ENCODE measurements at places on chromosomes 2 and 18.

DNA sequence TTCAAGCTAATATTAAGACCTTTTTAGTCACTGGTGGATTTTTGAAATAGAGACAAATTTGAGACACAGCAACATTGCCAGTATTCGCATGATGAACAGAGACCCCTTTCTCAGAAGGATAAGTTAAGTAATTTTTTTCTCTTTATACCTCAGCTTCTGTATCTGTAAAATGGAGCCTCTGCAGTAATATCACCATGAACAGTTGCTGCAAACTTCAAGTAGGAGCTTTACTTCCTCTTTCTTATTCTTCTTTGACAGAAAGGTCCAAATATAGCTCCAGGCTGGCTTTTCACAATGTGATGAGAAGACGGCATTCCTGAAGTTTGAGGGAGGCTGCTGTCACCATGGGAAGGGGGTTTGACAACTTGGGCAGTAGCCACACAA, 158.7 kb downstream of the TDRD15 start:
- no peak for DNase-seq

- no peak for DNase-seq
These were observed 4.8 kb upstream of the MRPL44 start for GRCh38 chr2:223952280-223952968.

DNA sequence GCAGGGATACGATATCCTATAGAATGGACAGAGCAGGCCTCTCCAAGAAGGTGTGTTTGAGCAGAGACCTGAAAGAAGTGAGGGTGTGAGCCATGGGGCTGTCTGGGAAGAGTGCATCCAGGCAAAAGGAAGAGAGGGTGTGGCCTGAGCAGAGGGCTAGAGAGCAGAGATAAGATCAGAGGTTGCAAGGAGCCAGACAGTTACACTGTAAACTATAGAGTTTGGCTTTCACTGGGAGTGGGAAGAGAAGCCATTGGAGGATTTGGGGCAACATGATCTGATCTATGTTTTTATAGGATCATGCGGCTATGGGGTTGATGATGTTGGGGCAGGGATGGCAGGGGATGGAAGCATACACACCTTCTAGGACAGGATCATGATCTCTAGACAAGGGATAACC, 124.1 kb upstream of the MAP3K20 start:
- no peak for DNase-seq

DNA sequence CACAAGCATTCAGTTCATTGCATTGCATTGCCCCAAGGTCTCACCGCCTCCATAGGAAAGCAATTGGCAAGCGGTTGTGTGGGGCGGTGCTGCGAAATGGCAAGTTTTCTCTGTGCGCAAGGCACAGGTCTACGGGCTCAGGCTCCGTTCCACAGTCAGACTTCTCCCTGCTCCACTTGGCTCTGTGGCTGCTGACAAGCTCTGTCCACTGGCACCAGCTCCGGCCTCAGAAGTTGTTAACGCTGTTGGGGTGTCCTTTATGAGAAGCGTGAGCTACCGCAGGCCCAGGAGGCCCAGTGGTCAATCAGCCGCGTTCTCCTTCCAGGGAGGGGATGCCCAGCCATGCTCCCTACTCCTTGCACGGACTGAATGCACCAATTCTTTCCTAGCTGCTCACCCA, 87.0 kb upstream of the GATA6 start:
- no peak for DNase-seq

DNA sequence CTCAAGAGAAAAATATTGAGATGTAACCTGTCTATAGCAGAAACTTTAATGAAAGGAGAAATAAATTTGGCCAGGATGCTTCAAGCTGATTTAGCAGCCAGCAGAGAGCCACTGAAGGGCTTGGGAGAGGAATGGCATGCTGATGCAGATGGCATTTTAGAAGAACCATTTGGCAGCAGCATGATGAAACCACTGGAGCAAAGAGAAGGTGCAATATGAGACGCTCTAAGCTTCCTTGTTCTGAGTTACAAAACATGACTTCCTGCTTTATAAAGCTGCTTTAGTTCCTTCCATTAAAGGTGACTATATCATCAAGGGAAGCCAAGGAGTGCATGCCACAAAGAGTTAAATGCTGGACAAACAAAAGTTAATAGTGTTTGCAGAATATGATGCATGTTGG, 189.7 kb downstream of the PID1 start:
- DNase-seq, result no peak

- DNase-seq, result no peak
These were observed 8.2 kb downstream of the BIN1 start for GRCh38 chr2:127098711-127099110.

DNA sequence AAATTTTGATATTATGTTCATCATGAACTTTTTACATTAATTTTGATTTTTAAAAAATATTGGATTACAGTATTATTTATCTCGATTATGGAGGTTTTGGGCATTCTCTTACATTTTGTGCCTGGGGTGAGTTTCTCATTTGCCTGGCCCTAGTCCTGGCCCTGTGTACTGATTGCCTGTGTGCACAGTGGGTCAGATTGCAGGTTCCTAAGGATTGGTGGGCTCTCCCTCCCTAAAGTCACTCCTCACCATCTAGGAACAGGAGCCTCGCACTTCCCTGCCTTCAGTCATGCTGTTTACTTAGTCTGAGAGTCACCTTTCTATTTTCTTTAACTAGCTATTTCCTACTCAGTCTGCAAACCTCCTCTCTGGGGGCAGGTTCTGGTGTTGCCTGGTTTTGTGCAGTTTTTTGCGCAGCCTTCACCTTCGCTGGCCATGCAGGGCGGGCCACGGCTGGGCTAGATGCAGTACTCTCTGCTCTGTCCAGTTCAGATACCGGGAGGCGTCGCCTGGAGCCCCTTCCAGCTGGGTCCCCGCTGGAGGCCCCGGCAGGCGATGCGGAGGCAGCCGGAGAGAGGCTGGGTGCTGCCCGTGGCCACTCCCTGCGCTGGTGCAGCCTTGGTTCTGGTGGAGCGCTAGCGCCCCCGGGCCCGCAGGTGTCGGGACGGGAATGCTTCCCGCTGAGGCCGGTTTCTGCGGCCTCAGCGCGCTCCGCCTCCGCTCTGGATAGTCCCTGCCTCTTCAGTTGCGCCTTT, 23.3 kb upstream of the MC5R start:
- no peak for DNase-seq

DNA sequence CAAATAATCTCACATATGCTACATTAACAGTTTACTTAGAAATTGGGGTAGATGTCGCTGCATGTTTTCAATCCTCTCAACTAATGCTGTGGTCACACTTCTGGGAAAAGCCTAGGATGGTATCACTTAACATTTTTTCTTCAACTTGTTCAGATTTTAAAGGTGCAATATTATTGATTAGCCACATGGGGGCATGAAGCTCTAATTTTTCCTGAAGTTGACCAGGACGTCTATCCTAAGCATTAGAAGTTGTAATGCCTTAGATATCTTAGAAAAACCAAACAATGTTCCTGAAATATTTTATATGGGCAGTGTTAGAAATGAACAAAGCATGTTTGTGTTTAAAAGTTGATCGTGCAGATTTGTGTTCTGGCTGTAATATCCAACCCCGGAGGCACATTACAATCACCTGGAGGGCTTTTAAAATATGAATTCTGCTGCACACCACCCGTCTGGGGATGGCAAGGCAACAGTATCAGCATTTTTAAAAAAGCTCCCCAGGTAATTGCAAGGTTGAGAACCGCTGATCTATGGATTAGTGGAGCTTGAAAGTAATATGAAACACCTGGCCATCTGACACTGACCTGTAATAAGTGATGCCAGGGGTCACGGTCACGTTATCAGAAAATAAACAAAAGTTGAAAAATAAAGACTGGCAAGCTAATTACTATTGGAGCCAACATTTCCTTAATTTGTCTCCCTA, 100.5 kb upstream of the LMAN1 start:
- no peak for DNase-seq

DNA sequence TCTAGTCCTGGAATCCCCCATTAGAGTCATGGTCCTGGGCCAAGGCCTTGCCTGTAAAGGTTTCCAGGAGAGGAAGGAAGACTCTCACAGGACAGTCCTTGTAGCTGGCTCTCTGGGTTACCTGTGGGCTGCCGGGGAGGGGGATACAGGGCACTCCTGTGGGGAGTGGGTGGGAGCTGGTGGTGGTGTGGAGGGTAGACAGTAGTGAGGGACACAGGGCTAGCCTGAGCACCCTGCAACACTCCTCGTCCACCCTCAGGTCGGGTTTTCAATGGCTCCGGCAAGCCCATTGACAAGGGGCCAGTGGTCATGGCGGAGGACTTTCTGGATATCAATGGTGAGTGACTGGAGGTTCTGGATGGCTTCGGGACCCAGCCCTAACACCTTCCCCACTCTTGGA, 19.7 kb upstream of the ANKRD53 start:
- DNase-seq, result no peak

GRCh38 chr2:36074008-36074407, 281.6 kb upstream of the CRIM1 start:
- no peak for DNase-seq

- no peak for DNase-seq
These were observed 27.2 kb downstream of the FAHD2B start for GRCh38 chr2:97067279-97068004.

DNA sequence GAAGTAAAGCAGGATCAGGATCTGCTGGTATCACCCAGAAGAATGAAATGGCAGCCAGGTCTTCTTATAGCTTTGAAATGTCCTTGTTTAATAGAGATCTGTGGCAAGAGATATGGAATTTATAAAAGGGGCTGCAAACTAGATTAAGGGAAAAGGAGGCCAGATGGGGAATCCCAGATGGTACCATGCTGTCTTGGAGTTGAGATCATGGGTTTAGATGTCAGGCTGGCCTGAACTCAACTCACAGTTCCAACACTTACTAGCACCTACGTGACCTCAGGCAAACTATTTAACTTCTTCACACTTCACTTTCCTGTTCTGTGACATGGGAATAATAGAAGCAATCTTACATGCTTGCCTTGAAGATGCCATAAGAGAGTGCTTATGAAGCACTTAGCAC, 188.2 kb downstream of the ALK start:
- no peak for DNase-seq

DNA sequence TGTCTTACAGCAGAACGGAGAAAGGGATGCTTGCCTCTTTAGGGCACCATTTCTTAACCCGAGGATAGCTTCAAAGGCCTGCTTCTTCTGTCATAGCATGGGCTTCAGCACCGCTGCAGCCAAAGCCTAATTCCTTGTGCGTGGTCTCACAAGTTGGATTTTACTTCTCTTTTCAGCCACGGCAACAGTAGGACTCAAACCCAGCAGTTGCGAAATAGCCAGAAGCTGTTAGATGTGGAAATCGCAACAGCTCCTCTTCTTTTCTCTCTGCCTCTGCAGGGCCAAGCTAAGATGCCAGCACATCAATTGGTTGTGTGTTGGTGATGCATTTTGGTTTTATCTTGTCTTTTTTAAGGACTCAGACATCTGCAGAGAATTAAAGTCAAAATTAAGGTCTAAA, 3.1 kb downstream of the NRXN1 start:
- no peak for DNase-seq

DNA sequence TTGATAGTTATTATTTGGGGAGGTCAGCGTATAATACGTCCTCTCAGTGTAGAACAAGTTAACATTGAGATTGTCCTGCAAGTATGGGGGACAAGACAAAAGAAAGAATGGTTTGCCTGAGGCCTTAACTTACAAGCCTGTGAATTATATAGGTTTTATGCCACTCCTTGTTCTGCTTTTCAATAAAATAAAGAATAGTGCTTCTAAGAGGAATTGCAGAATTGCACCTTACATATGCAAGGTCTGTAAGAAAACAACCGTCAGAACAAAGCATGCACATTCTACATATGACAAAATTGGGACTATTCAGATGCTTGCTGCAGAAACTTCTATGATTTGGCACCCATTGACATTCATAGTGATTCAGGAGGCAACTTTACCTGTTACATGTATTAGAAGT, 785.0 kb downstream of the NR4A2 start:
- no peak for DNase-seq

- DNase-seq, result no peak
These were observed 69.4 kb upstream of the SMAD7 start for GRCh38 chr18:49020129-49020528.

- no peak for DNase-seq
These were observed 18.4 kb downstream of the NCOA1 start for GRCh38 chr2:24509425-24509824.

DNA sequence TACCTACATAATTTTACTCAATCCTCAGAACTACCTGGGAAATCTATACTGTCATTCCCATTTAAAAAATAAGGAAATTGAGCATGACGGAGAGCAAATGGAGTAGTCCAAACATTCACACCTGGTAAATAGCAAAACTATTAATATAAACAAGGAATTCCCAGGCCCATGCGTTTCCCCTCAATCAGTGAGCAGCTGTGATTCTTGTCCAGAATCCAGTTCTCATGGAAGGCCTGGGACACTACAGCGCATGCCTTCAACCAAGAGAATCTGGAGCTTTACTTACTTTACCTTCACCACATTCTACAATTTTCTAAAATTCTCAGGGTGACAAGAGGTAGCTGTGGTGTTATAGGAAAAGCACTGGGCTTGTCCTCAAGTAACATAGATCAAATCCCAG, 259.0 kb downstream of the LRATD1 start:
- no peak for DNase-seq

- no peak for DNase-seq
These were observed 507.9 kb downstream of the ERBB4 start for GRCh38 chr2:212030709-212031108.

- DNase-seq, result no peak
These were observed 29.5 kb upstream of the SP5 start for GRCh38 chr2:170685591-170685990.

DNA sequence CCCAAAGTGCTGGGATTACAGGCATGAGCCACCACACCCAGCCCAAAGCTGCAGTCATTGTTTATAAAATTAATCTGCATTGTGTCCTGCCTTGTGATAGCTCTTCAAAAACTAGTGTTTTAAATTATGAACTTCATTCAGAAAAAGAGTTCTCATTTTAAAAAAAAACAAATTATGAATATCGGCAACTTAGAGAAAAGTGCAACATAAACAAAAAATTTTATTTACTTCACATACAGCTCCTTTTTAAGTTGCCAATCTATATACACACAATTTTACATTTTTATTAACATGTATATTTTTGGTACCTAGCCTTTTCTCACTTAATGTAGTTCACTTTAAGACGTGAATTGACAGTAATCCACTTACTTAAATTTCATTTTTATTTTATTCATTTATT, 46.9 kb downstream of the GEMIN6 start:
- DNase-seq, result no peak

DNA sequence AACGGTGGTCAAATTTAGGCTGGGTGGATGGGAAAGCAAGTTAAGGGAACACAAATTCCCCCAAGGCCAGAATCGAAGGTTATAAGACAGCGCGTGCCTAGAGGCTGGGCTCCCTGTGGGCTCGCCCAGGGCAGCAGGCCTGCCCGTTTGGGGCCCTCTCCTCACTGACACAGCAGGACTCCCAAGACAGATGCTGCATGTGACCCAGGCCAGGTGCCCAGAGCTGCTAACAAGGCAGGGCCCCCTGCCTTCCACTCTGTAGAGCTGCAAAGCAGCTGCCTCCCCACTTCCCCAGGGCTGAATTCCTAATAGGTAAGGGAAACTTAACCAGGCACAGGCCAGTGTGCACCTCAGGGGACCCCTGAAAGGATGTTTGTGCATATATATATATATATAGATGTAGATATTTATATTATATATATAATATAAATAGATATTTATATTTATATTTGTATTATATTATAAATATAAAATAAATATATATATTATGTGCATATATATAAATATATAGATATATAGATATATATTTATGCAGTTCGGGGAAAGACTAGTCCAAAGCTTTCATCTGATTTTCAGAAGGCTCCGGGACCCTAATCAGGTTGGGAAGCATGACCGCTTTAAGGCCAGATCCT, 43.7 kb downstream of the TMEM37 start:
- DNase-seq, result no peak

Measured in effector memory CD8-positive, alpha-beta T cell (primary cell).